ENCODE measurements at places on chromosomes 2 and 18. TPM values are rescaled to one million over a fixed set of nuclear protein-coding genes. Genes with fewer than 3 reads are reported as not detected.

Gene GNAL
- not detected for total RNA-seq

Gene ACVR1C
- not detected for total RNA-seq

DNA sequence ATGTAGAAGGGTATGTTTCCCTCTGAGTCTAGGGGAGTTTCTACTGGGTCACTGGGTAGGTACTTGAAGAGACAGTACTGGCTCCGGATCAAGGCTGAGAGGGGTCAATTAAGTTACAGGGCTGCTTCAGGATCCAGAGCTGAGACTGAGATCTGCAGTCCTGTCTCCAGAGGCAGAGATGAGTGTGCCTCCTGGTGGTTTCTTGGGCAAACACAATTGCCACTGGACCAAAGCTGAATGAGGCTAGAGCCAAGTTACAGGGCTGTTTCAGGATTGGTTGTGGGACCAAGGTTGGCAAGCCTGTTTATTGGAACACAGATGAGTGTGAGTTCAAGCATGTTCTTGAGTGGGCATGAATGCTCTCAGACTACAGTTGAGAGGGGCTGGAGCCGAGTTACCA, 157.9 kb downstream of the ADCYAP1 start:
- no peak overlapping the region for H3K4me3 ChIP-seq
- no peaks in the 10 kb centered on the region for H3K36me3 ChIP-seq
- no peaks in the 10 kb centered on the region for H3K4me1 ChIP-seq
- H3K27ac ChIP-seq, result no peak overlapping the region
- DNase-seq, result no peak

DNA sequence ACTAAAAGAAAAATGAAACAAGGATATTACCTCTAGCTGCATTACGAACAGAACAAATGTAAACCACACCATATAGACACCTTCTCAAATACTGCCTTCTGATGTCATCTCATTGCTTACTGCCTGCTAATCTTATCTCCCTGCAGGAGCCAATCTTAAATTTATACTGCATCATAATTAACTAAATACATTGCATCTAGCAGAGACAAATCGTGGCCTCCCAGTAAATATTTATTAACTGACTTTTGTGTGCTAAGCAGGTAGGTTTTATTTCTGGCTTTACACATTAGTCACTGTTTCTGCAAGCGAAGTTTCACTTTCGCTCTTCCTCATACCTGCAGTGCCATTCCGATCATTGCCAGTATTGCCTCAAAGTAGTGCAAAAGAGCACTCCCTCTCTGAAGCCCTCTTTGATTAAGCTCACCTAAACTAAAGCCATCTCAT, 67.5 kb downstream of the SPATS2L start:
- H3K27me3 ChIP-seq, result no peaks in the 10 kb centered on the region
- peak overlapping the region; percentile 7 for H3K4me3 ChIP-seq
- peaks cover 18% of the 10 kb centered on the region for H3K4me1 ChIP-seq

GRCh38 chr2:26178746-26179436, 6.0 kb downstream of the GAREM2 start:
- DNase-seq, result peak; percentile 80
- H3K36me3 ChIP-seq, result no peaks in the 10 kb centered on the region
- H3K4me1 ChIP-seq, result peaks cover 9% of the 10 kb centered on the region
- H3K27me3 ChIP-seq, result no peaks in the 10 kb centered on the region
- peak overlapping the region; percentile 73 for H3K4me3 ChIP-seq

GRCh38 chr18:6718267-6718666, 11.2 kb upstream of the ARHGAP28 start:
- no peak for DNase-seq
- no peaks in the 10 kb centered on the region for H3K4me1 ChIP-seq
- no peak overlapping the region for H3K27ac ChIP-seq
- H3K4me3 ChIP-seq, result no peak overlapping the region
- no peaks in the 10 kb centered on the region for H3K36me3 ChIP-seq

GRCh38 chr2:216467845-216468244, 30.8 kb upstream of the RPL37A start:
- no peaks in the 10 kb centered on the region for H3K4me1 ChIP-seq
- H3K27me3 ChIP-seq, result no peaks in the 10 kb centered on the region
- no peak overlapping the region for H3K4me3 ChIP-seq
- H3K27ac ChIP-seq, result no peak overlapping the region
- peaks cover 11% of the 10 kb centered on the region for H3K36me3 ChIP-seq

- H3K4me3 ChIP-seq, result no peak overlapping the region
- H3K27ac ChIP-seq, result no peak overlapping the region
- no peak for DNase-seq
Observed at GRCh38 chr18:11322006-11322405, 172.6 kb upstream of the PIEZO2 start.

DNA sequence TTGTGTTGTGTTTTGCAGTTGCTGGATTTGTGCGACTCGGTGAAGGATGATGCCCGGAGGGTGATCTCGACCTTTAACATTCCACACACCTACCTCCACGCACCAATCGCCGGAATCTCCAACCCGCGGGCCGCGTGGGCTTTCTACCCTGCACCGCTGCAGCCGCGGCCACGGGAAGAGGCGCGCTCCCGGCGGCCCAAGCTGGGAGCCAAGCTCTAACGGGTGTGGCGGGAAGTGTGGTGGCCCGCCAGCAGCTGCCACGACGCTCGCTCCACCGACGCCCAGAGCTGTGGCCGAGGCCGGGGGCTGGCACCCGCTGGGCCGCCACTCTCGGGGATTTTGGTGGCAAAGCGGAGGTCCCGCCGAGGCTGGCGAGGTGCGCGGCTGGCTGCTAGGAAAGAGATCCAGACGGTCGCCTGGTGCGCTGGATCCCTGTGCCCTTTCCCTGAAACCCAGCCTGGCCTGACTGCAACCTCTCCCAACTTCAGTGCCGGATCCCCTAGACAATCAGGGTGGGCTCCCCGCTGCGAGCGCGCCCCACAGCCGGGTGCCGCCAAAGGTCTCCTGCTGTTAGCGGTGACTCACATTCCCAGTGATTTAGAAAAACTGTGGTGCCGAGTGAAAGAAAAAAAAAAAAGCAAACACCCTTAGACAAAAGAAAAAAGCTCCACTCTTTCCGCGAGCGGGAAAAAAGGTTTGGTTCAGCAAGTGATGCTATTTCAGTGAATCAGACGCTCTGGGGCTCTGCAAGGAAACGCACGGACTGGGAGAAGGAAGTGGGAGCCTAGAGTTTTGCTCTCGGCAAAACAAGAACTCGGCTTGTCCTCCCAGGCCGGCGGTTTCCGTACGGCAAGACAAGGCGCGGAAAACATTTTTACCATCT, 2.9 kb upstream of the BCL2L11 start:
- peaks cover 58% of the 10 kb centered on the region for H3K4me1 ChIP-seq
- H3K27ac ChIP-seq, result no peak overlapping the region
- DNase-seq, result peak; percentile 69
- peaks cover 4% of the 10 kb centered on the region for H3K36me3 ChIP-seq
- H3K4me3 ChIP-seq, result peak overlapping the region; percentile 97

DNA sequence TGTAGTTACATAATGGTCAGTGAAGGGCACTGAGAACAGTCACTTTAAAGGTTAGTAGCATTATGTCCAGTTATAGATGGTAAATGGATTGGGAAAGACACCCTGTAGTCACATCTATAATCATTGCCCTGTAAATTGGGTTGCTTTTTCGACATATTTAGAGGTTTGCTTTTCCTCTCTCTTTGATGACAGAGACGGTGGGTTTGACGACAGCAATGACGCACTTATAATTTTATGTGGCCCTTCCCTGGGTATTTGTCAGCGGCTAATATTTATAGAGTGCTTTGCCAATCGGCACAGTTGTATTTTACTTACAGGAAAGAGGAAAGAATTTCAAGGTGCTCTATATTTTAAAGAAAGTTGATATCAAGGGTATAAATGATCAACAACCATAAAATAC, 2.8 kb downstream of the CPS1 start:
- no peak overlapping the region for H3K27ac ChIP-seq
- no peaks in the 10 kb centered on the region for H3K4me1 ChIP-seq
- H3K36me3 ChIP-seq, result no peaks in the 10 kb centered on the region
- no peaks in the 10 kb centered on the region for H3K27me3 ChIP-seq
- H3K4me3 ChIP-seq, result no peak overlapping the region

DNA sequence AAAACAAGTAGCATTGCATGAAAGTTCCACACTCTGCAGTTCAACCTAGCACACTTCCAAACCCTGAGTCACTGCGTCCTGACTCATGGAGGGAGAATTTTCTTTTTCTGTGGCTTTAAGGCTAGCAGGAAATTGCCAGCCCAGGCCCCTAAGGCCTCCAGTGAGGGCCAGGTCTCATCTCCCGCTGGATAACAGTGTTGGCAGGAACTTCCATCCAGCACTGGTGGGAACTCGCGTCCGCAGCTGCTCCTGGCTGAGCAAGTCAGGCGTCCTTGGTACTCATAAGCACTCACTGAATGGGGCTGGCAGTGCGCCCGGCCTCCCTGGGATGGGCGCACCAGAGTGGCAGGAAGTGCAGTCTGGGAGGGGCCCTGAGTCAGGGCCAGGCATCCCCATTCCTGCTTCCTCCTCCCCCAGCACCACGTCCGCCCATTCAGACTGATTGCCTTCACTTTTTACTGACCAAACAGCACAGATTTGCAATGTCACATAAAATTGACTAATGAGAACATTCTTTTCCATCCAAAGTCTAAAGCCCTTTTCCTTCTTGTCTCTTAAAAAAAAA, 14.3 kb downstream of the MALL start:
- no peaks in the 10 kb centered on the region for H3K36me3 ChIP-seq
- no peak for DNase-seq
- H3K27ac ChIP-seq, result no peak overlapping the region
- no peaks in the 10 kb centered on the region for H3K4me1 ChIP-seq

- no peaks in the 10 kb centered on the region for H3K27me3 ChIP-seq
- no peak overlapping the region for H3K4me3 ChIP-seq
- H3K4me1 ChIP-seq, result no peaks in the 10 kb centered on the region
Observed at GRCh38 chr18:8889489-8889888, 184.1 kb downstream of the MTCL1 start.

DNA sequence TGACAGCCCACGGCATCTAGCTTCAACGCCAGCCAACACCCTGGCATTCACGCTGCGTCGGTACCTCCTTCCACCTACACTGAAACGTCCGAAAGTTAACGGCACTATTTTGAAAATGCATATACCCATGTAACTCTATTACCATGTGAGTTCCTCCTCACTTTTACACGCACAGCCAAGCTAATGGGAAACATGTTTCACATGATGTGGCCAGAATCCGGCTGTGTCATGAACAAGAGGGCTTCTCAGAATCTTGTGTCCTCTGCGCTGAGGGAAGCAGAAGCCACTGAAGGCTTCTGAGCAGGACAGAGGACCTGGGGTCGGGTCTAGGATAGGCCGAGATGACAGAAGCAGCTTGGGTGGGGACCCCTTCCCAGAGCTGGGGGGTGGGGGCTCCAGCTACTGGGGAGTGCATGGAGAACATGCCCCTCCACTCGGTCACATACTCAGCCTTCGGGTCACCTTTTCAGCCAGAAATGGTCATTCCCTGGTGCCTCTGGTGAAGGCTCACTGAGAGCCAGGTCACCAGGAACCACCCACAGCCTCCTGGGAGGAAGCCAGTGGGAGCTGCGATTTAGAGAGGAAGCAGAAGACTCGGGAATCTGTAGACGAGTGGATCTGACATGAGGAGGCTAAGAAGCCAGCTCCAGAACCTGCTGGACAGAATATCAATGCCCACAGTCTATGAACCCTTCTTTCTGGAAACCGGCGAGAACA, 41.5 kb downstream of the HDAC4 start:
- no peak overlapping the region for H3K27ac ChIP-seq
- no peaks in the 10 kb centered on the region for H3K36me3 ChIP-seq
- no peak for DNase-seq
- H3K4me1 ChIP-seq, result no peaks in the 10 kb centered on the region
